Stimulated activated CD4-positive, alpha-beta T cell treated with anti-CD3 and anti-CD28 coated beads, Interleukin-12 subunit alpha, Interleukin-12 subunit beta, amount 100 ng/mL, for 24 hours (primary cell): ENCODE measurements at places on chromosomes 1 and 21.

GRCh38 chr1:11339346-11340232 lies 66.6 kb downstream of the UBIAD1 start:
- DNase-seq, result no peak

DNA sequence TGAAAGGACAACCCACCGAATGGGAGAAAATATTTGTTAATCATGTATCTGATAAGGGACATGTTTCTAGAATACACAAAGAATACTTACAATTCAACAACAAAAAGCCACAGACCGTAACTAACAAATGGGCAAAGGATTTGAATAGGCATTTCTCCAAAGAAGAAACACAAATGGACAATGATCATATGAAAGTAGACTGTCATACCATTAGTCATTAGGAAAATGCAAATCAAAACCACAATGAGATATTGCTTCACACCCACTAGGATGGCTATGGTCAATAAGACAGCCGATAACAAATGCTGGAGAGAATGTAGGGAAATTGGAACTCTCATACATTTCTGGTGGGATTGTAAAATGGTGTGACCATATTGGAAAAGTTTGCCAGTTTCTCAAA lies 367.2 kb upstream of the SGIP1 start:
- DNase-seq, result no peak

- DNase-seq, result no peak
These were observed 111.0 kb downstream of the DAB1 start for GRCh38 chr1:57312869-57313268.

GRCh38 chr21:29416268-29416667 lies 117.5 kb downstream of the BACH1 start:
- DNase-seq, result no peak

DNA sequence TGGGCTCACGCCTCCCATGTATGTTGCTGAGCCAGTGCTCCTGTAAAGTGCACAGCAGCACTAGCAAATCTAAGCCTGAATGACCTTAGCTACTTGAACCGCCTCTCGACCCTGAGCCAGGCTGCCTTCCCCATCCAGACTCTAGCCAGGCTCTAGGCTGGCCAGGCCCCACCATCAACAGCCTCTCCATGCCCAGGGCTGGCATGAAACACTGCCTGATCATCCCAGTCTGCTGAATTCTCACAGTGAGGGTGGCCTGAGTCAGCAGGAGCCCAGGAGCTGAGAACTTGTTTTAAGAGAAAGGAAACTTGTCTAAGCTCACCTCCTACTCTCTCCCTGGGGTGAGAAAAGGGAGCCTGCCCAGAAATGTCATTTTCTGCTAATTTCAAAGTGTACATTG lies 733.3 kb downstream of the PTPRU start:
- no peak for DNase-seq

DNA sequence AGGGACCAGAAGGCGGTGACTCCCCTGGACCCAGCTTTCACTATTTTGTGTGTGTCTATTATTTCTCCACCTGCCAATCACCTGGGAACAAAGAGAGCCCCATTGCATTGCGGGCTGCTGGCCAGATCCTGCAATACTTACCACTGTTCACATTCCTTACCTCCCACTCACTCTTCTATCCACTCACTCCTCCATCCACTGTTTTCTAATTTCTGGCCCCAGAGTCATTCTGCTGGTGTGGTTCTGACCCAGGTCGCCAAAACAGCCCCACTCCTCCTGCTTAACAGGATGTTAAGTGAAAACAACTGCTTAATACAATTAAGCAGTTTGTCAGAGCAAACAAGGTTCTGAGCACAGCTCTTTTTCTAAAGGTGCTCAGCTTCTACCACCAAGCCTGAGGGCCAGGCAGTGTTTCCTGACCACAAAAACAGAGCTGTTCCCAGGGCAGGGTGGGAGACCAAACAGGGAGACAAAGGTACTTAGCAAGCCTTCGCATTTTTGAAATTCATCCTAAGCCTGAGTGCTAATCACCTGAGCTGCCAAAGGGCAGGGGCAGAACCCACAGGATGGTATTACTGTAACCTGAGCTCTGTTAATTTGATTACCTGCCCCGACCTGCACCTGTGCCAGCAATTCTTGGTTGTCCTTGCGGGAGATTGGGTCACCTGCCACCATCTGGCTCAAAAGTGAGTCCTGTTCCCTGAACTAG lies 38.5 kb upstream of the EFCAB14 start:
- DNase-seq, result no peak

DNA sequence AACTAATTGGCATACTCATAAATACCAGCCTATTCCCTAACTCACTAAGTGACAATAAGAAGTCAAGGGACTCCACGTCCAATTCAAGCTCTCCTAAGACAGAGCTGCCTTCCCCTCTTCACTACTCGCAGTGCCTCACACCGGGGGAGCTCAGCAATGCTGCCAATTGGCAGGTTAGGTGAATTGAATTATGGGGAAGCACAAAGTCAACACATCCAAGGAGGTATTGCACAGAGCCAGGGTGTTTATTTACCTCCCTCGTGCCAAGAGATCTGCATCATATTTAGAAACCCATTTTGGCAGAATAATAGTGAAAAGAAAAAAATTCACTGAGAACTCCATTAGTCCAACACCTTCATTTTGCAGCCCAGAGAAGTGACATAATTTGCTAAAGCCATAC lies 20.4 kb upstream of the TNR start:
- no peak for DNase-seq
